ENCODE measurements at places on chromosomes 4 and X.

- DNase-seq = peak; percentile 79
Measured at GRCh38 chr4:40672528-40673522, 43.2 kb upstream of the RBM47 start.

GRCh38 chrX:15107367-15107988, 162.4 kb downstream of the ASB9 start:
- DNase-seq = no peak

DNA sequence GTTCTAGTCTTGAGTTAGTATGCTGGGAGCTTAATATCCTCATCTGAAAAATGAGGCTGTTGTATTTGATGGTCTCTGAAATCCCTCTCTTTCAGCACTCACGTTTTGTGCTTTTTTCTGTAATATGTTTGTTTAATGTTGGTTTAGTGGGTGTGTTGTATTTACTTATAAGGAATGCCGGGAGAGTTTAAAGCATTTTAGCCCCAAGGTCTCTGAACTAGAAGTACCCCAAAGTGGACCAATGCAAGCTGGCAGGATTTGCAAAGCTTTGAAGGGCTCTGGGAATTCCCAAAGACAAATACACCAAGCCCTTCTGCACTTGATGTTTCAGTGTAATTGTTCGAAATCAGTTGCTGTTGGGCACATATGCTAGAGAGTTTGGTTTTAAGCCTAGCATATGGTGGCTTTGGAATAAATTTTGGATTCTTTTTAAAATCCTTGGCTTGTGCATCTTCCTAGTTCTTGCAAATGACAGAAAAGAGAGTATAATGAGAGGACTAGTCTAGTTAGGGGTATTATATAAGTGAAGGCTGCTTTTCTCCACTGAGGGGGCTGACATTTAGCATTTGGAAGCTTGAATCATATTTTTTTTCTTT, 371.4 kb upstream of the BOD1L1 start:
- no peak for DNase-seq

DNA sequence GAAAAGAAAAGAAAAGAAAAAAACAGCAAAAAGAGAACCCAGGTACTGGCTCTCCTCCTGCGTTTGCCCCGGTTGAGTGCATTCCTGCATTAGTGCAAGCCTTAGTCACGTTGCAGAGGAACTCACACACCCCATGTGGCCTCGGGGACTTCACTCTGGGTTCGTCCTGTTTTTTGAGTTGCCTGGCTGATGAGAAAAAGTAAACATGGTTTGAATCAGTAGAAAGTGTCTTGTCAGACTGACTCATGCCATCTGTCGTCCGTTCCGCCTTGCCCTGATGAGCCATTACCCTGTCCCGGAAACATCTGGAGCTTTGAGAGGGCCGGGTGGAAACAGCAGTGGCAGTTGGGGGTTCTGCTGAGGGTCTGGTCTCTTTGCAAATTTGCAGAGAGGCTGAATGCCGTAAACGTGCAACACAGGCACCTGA, 16.3 kb downstream of the CD99 start:
- peak; percentile 28 for DNase-seq

DNA sequence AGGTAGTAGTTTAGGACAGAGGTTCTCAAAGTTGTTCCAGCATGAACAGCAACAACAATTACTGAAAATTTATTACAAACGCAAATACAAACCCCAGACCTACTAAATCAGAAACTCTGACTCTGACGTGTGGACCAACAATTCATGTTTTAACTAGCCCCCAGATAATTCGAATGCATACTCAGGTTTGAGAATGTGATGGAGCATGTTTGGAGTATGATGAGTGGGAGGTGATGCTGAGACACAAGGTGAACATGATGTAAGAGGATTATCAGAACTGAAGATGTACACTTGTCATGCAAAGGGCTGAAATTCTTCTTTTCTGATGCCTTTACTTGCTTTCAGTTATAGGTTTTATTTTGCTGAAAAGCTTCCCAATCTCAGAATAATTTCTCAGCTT, 323.0 kb downstream of the INPP4B start:
- no peak for DNase-seq

- DNase-seq = no peak
Measured at GRCh38 chrX:41449131-41449530, 2.0 kb downstream of the NYX start.

- DNase-seq = no peak
Measured at GRCh38 chrX:101349193-101349562, 636 bp upstream of the TIMM8A start.

DNA sequence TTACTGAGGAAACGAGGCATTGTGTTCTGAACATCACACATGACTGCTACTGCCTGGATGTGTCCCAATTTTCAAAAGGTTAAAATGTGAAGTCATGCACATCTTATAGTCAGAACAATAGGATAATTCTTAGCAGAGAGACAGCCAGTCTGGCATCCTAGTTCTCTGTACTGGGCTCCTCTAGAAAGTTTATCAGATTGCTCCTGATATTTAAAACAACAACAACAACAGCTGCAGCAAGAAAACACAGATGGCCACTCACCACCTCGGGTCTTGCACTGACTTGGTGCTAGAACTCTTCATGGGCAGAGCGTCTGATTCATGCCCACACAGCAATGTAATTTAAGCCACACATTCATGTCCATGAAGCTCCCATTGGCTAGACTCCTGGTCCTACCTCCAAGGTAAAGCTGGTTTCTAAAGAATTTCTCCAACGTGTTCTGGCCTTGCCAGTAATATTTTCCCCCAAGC, 33.3 kb upstream of the SLC2A9 start:
- DNase-seq = no peak

DNA sequence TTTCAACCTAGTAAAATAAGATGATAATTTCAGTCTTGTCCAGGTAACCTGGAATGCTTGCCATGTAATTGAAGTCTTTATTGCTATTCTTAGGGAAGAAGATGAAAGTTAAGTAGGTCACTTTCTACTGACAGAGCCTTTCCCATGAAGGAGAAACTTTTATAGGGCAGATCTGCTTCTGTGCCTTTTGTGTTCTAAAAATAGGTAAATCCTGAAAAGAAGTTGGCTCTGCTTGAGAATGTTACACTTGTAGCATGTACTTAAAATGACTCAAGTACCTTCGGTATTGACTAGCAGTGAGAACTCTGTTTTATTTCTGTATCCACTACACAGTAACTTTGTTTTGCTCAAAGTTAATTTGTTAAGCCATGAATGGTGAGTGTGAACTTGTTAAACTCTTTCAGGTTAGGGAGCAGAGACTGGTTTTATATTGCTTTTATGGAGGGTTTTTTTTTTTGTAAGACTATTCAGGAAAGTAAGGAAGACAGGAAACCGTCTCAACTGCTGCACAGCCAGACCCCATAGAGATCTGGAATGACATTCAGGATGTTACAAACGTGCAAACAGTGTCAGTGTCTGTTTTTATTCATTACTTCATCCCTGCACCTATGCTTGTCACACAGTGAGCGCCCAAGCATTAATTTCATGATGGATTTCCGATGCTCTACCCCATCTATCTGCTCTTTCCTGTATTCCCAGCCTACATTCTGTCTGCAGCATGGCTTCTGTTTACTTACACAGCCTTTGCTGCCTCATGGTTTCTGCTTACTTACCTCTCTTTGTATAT, 53.0 kb downstream of the SEPTIN11 start:
- DNase-seq = no peak

GRCh38 chr4:112377171-112377570, 80.0 kb downstream of the ALPK1 start:
- DNase-seq = no peak

GRCh38 chr4:64643841-64644240, 234.6 kb upstream of the TECRL start:
- DNase-seq = no peak

DNA sequence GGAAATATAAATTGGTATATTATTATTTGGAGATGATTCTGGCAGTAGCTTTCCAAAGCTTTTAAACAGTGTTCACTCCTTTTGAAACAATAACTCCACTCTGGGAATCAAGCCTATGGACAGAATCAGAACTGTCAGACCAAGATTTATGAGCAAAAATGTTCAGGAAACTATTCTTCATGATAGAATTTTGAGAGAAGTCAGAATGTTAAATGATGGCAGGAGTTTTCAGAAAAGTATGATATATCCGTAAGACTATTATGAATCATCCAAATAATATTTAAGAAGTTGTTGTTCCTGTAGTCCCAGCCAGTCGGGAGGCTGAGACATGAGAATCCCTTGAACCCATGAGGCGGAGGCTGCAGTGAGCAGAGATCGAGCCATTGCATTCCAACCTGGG, 50.5 kb upstream of the ADGRG2 start:
- DNase-seq = no peak

GRCh38 chr4:120922381-120923206, at the start of gene PRDM5:
Gene PRDM5, minus strand, starts transcription at chr4:120922726. Its CDS starts 118 bp downstream, at chr4:120922608.
- peak; percentile 29 for DNase-seq

DNA sequence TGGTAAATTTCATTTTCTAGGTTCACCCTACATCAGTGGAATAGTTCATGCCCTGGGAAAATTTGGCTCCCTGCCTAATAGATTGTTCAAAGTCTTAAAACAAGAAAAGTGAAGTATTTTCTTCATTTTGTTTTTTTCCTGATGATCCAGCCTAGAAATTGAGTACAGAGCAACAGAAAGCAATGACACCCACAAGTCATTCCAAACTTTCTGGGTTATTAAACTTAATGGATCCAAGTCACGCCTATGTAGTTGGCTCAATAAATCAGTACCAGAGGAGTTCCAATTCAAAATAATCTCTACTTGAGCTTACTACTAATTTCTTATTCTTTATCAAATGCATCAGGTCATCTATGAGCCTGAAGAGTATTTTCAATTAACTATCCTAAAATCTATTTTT, 937.6 kb upstream of the SLIT2 start:
- DNase-seq = no peak

DNA sequence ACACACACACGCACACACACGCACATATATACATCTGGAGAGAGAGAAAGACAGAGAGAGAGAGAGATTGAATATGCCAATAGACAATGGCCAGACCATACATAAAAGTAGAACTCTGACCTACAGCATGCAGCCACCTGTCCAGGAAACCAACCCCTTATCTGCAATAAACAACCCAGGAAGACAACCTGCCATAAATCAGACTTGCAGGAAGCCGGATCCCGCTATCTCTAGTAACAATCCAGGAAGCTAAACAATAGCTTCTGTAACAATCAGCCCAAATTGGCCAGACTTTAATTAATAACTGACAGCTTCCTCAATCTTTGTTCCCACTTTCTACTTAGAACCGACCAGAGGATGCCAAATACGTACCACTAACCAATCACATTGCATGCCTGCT, 173.2 kb downstream of the LDB2 start:
- no peak for DNase-seq

DNA sequence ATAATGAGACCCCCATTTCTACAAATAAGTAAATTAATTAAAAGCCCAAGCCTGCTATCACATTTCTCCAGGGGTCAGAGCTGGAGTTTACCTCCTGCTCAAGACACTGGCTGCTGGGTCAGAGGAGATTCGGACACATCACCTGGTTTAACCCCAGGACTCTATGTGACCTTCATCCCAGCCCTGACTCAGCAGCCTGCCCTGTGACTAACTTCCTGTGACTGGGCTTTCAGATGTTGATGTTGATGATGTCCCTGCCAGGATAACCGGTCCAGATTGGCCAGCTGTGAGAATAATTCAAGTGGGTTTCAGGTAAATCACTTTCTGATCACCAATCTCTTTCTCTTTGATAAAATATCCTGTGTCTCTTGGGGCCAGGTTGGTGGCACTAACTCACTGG, 102.4 kb upstream of the MAML3 start:
- no peak for DNase-seq

DNA sequence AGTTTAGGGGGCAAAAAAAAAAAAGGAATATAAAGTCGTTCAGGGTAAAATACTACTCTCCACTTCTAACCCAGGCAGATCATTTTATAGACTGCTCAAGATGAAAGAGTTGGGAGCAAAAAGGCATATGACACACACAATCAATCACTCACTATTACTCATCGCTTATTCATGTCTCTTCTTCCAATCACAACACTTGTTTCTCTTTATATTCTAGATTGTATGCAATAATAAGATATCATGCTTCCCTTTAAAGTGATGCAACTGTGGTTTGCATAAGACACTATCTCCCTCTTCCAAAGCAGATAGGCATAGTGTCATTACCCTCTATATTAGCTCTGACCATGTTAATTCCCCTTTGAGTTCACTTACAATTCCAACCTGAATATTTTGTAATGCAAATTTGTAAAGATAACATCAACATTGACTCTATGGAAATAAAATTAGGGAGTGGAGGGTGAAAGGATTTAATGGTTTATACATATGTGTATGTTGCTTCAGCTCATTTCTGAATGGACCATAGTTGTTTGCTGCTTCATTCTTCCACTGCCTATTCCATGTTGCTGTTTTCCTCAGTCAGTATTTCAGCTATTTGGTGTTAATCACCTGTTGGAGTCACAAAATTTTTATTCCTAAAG, 154.9 kb upstream of the EPHA5 start:
- no peak for DNase-seq

DNA sequence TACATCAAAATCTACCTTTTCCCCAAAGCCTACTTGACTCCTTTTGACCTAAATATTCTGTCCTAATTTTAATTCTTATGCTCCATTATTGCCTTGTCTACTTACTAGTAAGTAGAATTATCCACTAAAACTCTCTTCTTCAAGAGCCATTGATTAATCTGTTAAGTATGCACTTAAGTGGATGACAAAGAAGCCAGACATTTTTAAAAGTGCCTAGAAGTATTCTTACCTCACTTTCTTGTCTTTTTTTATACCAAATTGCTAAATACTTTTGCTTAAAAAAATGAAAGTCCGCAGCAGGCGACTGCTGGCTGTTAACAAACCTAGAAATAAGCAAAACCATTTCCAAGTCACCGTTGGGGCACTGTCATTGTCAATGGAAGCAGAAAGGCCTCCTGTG, 20.1 kb upstream of the FRMPD4 start:
- no peak for DNase-seq

DNA sequence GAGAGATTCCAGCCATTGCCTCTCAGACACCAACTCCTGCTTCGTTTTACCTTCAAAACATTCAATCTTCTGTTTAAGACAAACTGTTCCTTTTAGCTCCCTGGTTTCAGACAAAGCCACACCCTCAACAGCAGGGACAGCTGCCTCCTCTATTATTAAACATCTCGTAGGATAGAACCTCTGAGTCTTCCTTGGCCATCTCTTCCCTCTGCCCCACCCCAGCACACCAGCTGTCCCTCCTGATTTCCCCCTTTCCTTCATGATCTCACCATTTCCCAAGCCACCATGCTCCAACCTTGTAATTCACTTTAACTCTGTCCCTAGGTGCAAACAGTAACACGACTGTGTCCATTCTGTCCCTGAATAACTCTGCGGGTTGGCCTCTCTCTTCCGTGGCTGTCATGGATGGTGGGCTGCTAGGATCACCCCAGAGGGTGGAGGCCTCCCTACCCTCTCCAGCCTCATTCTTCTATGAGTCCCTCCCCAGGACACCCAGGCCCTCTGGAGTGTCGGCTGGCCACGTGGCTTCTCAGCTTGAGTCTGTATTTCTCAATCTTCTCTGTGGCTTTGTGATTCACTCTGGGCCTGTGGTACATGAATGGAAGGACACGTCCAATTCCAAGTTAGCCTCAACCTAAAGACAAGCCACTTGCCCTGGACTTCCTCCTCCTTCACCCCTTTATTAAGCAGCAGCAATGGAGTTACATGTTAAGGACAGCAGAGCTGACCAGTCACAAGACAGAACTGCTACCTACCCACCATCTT, 349.9 kb downstream of the FBXW7 start:
- DNase-seq = no peak
